ENCODE measurements at places on chromosomes 3 and 15. TPM values are rescaled to one million over a fixed set of nuclear protein-coding genes. Genes with fewer than 3 reads are reported as not detected.

The LTF gene
- polyA plus RNA-seq, result not detected

The ZNF620 gene
- polyA plus RNA-seq, result 1.9 TPM

GRCh38 chr15:70172124-70172523 is 74.4 kb upstream of the TLE3 start:
- no peak for DNase-seq

GRCh38 chr3:43013743-43014155 is 34.6 kb downstream of the GASK1A start:
- DNase-seq, result no peak

DNA sequence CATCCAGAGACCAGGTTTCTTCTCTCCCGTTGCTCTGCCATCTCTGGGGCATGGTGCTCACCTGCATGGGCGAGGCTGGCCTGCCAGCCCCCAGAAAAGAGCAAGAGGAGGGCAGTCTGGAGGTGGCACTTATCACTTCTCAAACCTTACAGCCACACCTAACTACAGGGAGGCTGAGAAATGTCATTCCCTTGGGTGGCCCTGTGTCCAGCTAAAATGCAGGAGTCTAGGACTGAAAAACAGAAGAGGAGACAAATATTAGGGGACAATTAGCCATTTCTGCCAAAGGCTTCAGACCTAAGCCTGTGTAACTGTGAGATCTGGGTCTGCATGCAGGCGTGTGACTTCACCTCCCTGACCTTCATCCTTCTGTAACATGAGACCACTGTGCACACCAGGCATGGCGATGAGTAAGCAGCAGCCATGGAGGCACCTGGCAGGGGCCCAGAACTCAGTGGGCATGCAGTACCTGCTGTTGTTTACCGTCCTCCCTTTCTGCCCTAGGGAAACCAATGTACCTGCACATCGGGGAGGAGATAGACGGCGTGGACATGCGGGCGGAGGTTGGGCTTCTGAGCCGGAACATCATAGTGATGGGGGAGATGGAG is 83.4 kb downstream of the MESD start:
- no peak for DNase-seq

DNA sequence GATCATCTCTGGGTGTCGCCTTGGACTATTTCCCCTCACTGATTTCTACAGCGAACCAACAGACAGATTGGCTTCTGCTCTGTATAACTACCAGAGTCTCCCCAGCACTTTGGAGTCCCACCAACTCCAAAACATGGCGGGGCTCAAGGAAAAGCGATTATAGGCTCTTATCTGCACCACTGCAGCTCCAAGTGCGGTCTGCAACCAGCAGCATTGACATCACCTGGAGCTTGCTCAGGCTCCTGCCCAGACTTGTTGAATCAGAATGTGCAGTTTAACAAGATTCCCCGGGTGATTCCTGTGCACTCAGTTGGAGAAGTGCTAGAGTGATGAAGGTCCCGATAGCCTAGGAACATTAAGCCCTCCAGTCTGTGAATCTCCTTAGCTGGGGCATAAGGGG is 9.0 kb downstream of the CCK start:
- DNase-seq, result no peak

The PARP14 gene
- 18.8 TPM for polyA plus RNA-seq

DNA sequence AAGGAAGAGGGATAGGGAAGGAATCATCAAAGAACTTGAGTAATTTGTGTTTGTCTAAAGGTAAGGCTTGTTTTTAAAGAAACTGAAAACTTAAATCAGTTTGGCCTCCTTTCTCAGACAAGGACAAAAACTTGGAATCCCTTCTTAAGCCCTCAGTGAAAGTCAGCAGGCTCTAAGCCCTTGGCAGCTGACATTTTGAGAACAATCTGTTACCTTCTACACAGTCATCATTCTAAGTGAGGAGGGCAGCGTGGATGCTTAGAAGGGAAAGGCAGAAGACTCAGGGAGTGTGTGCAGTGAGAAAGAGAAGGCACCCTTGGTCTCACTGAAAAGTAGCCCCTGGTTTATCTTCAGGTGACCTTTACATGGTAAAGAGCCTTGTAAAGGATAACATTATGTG is 10.8 kb downstream of the HSPBAP1 start:
- DNase-seq, result no peak

The CDHR4 gene
- polyA plus RNA-seq, result 0.19 TPM
